ENCODE measurements at places on chromosomes 1 and 21.

DNA sequence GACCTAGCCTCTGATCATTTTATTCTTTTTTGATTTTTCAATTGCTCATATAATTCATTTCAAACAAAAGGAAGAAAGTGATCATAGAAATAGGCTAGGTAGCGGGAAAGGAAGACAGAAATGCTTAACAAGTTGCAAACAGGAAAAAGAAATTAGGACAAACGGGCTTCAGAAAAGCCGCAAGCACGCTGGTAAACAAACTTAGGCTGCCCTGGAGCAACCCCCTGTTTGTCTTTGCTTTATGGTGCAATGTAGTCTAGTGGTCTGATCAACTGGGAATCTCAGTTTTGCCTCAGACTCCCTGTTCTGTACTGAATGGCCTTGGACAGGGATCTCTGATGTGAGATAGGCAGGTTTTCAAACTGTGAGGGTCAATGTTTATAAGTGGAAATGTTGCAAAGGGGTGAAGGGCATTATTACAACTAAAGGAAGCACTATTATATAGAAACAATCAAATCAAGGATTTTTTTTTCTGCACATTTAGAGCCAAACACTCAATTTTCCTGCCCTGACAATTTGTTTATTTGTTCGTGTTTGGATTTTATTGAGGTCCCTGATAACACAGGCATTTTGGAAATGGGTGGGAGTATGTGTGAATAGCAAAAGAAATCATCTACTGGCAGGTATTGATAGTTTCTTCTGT, 146.8 kb upstream of the NRIP1 start:
- no peak for DNase-seq

- DNase-seq, result no peak
Measured at GRCh38 chr1:18458133-18459092, 22.3 kb upstream of the KLHDC7A start.

DNA sequence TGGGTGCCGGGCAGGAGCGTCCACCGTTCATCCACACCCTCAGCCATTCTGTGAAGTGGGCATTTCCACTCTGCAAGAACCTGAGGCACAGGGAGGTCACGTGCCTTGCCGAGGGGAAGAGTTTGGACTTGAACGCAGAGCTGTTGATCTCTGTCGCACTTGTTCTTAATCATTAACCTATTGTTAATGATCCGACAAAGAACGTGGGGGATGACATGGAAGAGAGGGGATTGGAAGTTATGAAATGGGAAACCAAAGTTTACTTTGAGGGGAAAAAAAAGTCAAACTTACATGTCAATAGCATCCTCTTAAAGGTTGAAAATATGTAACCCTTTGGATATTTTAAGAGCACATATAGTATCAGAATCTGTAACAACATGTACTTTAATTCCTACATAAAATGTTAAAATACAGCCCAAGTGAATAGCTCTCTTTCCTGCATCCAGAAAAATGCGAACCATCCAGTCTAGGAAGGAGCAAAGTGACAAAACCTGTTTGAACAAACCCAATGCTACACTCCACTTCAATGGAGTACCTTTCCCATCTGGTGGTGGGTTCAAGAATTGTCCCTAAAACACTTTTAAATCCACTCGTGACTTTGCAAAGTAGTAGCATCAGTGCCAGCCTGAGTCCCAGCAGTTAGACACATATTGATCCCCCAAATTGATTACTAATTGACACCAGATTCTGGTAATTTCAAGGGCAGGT, 75.5 kb downstream of the SETD4 start:
- DNase-seq, result no peak

DNA sequence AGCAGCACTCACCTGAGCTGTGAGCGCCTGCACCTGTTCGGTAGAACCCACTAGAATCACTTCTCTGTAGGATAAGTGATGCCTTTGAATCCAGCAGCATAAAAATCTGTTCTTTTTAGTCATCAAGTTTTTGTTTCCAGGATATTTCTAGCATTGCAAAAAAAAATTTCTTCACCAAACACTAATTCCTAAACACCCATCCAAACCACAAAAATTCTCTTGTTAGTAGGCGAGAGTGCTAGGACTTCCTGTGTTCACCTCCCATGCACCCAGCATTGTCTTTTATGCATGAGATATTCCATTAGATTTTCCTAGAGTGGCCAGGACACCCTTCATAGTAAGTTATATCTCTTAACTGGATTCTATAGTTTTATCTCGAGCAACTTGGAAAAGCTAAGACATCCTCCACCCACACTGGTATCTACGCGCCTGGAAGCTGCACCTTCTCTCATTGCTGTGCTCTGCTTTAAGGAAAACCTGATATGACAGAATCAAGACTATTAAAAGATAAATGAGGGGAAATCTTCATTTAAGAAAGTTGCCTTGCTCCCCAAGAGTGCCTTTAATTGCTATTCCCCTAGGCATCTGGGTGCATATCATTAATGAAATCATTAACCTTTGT, 12.3 kb downstream of the SERTAD4 start:
- no peak for DNase-seq

DNA sequence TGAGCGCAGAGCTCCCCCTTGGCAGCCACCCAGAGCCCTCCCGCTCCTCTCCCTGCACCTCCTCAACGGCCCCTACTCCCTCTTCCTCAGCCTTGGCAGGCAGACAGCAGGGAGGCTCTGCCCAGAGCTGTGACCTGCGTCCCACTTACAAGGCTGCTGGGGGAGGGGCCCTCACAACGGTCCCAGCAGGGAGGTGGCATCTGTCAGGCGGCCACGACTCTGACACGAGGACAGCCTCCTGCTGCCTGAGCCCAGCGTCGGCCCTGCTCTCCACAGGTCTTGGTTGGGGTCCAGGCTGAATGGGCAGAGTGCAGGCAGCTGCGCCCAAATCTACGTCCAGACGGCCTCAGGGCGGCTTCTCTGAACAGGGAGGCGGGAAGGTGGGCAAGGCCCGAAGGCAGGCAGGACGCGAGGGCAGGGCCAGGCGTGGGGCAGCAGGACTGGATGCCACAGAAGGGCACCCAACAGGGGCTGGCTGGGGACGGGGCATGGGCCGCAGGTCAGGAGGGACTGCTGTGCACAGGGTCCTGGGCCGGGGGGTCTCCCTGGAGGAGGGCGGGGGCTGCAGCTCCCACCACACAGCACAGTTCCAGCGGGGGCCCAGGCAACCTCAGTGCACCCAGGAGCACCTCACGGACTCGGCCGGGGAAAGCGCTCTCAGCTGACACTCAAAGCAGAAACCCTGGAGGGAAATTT, 7.5 kb downstream of the SLC19A1 start:
- DNase-seq, result no peak

DNA sequence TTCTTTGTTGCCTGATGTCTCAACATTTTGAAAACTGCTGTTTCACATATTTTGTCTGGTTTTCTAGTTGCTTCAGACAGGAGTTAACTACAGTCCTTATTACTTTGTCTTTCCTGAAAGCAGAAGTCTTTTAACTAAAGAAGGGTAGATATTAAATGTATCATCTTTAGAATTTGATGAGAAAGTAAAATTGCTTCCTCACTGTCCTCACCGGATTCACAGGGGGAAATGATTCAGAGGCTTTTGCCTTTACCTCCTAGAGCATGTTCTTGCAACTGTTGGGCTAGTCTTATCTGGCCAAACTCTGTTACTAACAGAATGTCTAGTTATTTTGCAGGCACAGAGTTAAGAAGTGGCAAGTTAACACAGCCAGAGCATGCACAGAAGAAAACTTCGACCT, 107.2 kb upstream of the VAV3 start:
- DNase-seq, result no peak

- DNase-seq, result peak; percentile 24
Measured at GRCh38 chr1:10686404-10687040, 109.9 kb downstream of the CASZ1 start.

- DNase-seq, result no peak
Measured at GRCh38 chr1:1165485-1165884, 8.2 kb upstream of the TTLL10 start.

- no peak for DNase-seq
Measured at GRCh38 chr1:228416217-228416933, at the start of gene TRIM17. Gene TRIM17 (minus strand): TSS chr1:228416861. CDS start chr1:228415072, 1,789 bp downstream.

DNA sequence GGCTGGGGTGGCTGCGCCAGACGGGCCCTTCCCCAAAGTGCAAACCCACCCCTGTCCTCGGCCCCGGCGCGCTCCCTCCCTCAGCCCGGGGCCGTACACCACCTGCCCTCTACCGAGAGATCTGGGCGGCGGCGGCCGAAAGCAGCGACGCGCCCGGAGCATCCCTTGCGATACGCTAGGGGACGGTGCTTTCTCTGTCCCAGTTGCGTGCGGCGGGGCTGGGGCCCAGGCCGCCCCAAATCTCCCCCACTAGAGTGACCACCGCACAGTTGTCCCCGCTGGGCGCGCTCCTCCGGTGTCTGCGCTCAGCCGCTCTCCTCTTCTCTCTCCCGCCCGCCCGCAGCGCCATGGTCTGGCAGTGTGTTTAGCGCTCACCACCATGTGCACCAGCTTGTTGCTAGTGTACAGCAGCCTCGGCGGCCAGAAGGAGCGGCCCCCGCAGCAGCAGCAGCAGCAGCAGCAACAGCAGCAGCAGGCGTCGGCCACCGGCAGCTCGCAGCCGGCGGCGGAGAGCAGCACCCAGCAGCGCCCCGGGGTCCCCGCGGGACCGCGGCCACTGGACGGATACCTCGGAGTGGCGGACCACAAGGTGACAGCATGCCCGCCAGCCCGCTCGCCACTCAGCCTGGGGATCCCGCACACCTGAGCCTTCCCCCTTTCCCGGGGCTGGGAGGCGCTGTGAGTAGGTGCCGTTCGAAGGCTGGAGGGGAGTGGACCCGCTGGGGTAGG, 1.0 kb downstream of the ST6GALNAC5 start:
- DNase-seq, result no peak

Measured in RCC 7860 (cell line).